Activated naive CD8-positive, alpha-beta T cell treated with anti-CD3 and anti-CD28 coated beads, Interleukin-2, amount 50 U/mL, for 16 hours (primary cell): ENCODE measurements at places on chromosomes 7 and 10.

- no peak for DNase-seq
Measured at GRCh38 chr10:117409549-117410305, 34.5 kb upstream of the PDZD8 start.

- DNase-seq = no peak
Measured at GRCh38 chr10:31605861-31606525, 287.0 kb downstream of the ZEB1 start.

GRCh38 chr7:118731854-118732253, 507.4 kb downstream of the ANKRD7 start:
- DNase-seq = no peak

- DNase-seq = no peak
Measured at GRCh38 chr7:18461785-18462467, 33.6 kb upstream of the HDAC9 start.

- DNase-seq = no peak
Measured at GRCh38 chr7:30840141-30841024, 69.2 kb downstream of the MINDY4 start.

DNA sequence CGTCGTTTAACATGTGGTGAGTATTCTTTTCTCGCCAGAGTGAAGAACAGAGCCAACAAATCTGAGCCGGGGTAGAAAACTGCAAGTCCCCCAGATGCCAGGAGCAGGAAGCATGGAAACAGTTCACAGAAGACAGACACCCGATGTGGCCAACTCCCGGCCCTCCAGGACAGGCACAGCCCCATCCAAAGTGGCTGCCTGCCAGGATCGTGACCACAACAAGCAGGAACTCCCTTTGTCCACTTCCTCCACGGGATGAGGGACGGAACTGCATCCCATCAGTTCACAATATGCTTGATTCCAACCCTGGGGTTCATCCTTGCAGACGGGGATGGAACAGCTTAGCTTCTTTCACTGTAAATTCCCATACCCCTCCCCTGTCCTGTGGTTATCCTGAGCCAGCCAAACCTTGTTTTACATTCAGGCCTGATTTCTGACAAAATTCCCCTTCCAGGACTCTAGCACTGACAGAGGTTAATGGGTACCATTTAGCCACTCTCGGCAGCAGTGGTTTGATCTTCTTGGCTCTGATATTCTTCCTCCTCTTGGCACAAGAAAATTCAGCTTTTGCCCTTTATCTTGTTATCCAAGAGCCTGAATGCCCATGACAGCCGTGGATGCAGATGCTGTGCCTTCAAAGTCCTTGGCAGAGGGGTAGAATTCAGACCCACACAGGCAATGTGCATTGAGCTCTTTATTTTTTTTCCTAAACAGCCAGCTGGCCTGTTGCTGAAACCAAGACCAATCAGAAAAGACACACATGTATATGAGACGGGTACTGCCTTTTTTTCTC, 105.5 kb upstream of the FAM204A start:
- no peak for DNase-seq

DNA sequence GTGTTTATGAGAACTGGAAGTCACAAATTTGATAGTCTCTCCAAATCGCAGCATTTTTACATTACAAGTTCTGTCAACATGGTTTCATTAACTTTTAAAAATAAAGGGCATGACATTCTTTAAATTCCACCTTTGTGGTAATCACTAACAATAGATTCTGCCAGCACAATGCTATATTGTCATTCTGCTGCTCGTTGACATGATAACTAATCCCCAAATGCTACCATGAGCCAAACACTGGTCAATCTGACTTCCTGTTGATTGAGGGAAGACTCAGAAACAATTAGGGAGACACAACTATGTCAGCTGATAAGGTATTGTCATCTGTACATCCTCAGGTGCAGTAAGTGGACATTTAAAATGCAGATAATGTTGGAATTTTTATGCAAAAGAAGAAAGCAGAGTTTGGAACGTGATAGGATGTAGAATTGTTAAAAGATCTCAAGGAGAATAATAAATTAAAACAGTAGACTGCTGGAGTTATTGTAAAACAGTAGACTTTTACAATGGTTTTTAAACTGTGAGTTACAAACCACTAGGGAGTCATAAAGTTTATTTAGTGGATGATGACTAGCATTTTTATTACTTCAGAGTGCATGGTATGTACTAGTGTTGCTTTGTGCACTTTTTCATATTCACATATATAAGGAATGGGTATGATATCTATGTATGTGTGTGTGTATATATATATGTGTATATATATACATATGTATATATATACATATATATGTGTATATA, 126.4 kb upstream of the DKK1 start:
- no peak for DNase-seq

GRCh38 chr10:20893297-20893696, 3.8 kb downstream of the NEBL start:
- DNase-seq = no peak
